ENCODE measurements at places on chromosomes 3 and 15. TPM values are rescaled to one million over a fixed set of nuclear protein-coding genes. Genes with fewer than 3 reads are reported as not detected.

TMEM45A gene
- 0.10 TPM for total RNA-seq

GAP43 gene
- total RNA-seq: not detected

DLL4 gene
- 0.05 TPM for total RNA-seq

CLDN18 gene
- not detected for total RNA-seq

SPRED1 gene
- total RNA-seq: 1.3 TPM

GALNT15 gene
- total RNA-seq: not detected

P2RY12 gene
- 0.64 TPM for total RNA-seq

DNA sequence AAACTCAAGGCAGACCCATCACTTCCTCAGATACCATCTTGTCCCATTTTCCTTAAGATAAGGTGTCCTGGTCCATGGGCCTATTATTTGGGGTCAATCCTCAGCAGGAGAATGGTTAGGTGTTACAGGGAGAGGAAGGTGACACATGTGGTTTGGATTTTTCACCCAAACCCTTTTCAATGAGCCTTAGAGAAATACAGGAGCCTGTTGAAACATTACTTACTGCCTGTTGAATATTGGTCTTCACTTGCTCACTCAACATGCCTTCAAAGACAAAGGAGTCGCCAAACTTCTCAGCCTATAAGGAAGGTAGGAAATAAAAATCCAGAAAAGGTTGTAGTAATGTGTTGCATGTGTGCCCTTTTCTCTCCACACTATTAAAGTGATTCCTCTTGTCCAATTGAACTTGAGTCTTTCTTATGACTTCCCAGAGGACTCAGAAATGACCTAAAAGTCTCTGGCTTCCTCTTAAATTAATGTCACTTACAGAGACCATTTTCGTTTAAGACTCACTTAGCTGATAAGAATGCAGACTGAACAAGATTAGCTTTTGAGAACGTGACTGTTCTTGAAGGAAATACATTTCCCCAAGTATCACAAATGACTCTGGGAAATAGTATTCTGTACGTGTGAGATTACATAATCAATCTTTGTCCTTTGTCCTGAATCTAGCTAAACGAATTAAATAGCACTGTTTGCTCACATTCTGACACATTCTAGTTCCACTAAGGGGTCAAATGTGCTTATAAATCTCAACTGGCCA is 17.8 kb downstream of the SUMF1 start:
- no peak for DNase-seq
- no peak overlapping the region for H3K27ac ChIP-seq
- no peak overlapping the region for H3K4me3 ChIP-seq
- H3K4me1 ChIP-seq: peaks cover 2% of the 10 kb centered on the region
- H3K27me3 ChIP-seq: no peaks in the 10 kb centered on the region

DNA sequence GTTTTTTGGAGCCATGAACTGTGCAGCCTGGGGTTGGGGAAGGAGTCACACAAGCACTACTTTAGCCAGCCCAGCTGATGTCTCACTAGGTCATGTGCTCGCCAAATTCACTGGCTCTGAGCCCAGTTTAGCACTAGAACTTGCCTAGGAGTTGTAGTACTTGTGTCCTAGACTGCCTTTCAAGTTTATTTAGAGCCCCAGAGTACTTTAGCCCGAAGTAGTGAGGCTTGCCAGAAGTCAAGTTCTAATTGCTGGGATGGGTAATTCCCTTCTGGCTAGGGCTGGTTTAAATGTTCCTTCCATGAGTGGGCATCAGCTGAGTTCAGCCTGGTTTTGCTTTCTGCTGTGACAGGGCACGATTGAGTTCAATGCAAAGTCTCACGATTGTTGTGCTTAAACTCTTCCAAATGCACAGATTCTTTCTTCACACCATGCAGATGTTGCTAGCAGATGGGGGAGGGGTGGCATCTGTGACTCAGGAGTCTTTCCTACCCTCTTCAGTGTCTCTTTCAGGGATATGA is 228.2 kb upstream of the ZPLD1 start:
- peaks cover 4% of the 10 kb centered on the region for H3K4me1 ChIP-seq
- H3K36me3 ChIP-seq: no peaks in the 10 kb centered on the region
- H3K27me3 ChIP-seq: no peaks in the 10 kb centered on the region
- H3K27ac ChIP-seq: no peak overlapping the region

DNA sequence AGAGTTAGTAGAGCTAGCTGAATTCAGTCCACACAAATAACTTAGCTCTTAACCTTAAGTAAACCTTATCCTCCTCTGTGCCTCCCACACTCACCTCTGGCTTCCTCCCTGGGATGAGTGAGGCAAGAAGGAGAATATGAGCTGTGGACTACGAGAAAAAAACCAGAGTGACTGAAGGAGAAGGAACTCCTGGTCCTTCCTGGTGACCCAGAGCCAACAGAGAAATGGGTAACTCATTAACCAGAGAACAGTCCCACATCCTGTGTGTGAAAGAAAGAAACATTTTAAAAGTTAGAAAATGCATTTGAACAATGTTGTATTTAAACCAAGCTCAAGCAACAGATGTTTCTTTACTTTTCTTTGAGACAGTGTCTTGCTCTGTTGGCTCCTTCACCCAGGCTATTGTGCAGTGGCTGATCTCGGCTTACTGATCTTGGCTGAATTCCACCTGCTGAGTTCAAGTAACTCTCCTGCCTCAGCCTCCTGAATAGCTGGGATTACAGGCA is 27.5 kb upstream of the FAM81A start:
- H3K27me3 ChIP-seq: no peaks in the 10 kb centered on the region
- peak overlapping the region; percentile 98 for H3K27ac ChIP-seq
- H3K4me1 ChIP-seq: peaks cover 84% of the 10 kb centered on the region
- no peak for DNase-seq

GRCh38 chr3:43707998-43708397 is 17.3 kb downstream of the ABHD5 start:
- H3K4me1 ChIP-seq: peaks cover 9% of the 10 kb centered on the region
- H3K27me3 ChIP-seq: no peaks in the 10 kb centered on the region
- H3K4me3 ChIP-seq: no peak overlapping the region
- no peak for DNase-seq

DNA sequence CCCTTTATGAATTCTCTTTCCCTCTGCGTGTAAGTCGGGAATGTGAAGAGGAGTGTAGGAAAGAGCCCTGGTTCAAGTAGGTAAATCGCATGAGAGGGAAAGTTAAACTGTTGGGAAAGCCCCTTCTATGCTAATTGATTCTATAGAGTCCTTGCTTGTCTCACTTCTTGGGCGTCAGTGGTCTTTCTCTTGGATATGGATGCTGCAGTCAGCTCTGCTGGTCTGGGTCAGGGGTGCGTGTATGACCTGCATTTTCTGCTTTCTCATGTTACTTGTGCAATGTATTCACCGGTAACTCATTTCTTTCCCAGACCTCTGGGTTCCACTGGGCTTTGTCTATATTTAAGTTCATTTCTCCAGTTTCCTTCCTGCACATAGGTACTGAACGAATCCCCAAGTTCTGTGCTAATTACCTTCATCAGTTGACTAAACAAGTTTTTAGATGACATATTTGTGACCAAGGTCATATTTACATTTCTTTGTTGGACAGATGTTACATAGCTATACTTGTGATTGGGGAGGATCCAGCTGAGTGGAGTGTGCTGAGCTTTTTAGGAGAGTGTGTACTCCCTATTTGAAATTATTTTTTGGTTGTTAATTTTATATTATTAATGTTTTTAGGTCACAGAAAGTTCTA is 1.4 kb downstream of the SETD5 start:
- peaks cover 66% of the 10 kb centered on the region for H3K4me1 ChIP-seq
- no peak for DNase-seq
- H3K36me3 ChIP-seq: peaks cover 43% of the 10 kb centered on the region
- peak overlapping the region; percentile 97 for H3K27ac ChIP-seq

- H3K27me3 ChIP-seq: peaks cover 8% of the 10 kb centered on the region
- no peak overlapping the region for H3K4me3 ChIP-seq
- no peaks in the 10 kb centered on the region for H3K36me3 ChIP-seq
Observed at GRCh38 chr3:186646841-186647240, 6.6 kb downstream of the FETUB start.

DNA sequence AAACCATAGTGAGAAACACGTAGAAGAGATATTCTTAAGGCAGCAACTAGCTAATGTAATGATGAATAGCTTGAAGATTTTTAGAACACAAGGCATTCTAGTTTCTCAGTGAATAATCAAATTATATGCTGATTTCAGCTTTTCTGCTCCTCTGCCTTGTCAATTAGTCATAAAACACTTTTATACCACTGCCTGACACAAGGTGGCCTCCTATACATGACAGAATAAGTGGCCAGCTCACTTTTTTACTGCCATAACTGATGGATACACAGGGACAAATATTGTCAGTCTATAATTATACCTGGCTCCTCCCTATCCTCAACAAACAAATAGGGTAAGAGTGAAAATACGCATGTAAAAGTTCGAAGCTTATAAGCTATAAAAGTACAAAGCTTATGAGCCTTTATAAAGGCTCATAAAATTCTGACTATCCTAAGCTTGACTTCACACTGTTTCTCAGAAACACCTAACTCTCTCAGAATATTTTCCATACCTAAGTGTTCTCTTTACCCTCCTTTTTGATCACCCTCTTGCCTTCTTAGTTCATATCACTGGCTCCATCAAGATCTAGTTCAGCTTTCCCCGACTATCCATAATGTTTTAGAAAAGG is 81.6 kb downstream of the HERC1 start:
- H3K4me3 ChIP-seq: no peak overlapping the region
- no peaks in the 10 kb centered on the region for H3K27me3 ChIP-seq
- H3K36me3 ChIP-seq: peaks cover 69% of the 10 kb centered on the region
- no peak for DNase-seq
- H3K27ac ChIP-seq: peak overlapping the region; percentile 59

- H3K27me3 ChIP-seq: no peaks in the 10 kb centered on the region
- H3K36me3 ChIP-seq: no peaks in the 10 kb centered on the region
- peaks cover 3% of the 10 kb centered on the region for H3K4me1 ChIP-seq
- H3K4me3 ChIP-seq: no peak overlapping the region
- no peak for DNase-seq
Observed at GRCh38 chr3:128967748-128968355, 26.0 kb downstream of the CFAP92 start.

DNA sequence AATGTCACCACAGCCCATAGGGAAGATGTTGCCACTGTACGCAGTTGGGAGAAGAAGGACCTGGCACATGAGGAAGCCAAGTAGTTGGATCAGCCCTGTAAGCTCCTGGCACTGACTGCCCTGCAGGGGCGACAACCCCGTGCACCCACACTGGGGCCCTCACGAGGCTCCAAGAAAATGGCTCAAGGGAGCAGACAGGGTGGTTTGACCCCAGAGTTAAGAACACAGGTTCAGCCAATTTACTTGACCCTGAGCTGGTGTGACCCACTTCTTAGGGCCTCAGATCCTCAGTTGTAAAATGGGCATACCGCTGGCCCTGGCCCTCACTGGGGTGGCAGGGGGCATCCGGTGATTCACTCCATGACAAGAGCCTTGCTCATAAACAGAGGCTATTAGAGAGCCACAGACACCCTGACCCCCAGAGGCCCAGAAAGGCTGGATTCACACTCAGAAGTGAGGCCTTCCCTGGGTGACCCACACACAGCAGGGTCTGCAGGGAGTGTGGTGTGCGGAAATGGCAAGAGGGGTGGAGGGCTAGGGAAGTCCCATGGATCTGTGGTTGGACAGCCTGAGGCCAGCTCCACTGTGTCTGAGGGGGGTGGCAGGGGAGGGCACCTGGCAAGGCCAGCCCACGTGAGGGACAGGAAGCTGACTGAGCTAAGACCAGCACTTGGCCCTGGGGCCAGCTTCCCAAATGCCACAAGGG is 1.7 kb upstream of the HHATL start:
- H3K4me3 ChIP-seq: no peak overlapping the region
- no peak overlapping the region for H3K27ac ChIP-seq
- H3K36me3 ChIP-seq: no peaks in the 10 kb centered on the region
- no peak for DNase-seq
- no peaks in the 10 kb centered on the region for H3K4me1 ChIP-seq

DNA sequence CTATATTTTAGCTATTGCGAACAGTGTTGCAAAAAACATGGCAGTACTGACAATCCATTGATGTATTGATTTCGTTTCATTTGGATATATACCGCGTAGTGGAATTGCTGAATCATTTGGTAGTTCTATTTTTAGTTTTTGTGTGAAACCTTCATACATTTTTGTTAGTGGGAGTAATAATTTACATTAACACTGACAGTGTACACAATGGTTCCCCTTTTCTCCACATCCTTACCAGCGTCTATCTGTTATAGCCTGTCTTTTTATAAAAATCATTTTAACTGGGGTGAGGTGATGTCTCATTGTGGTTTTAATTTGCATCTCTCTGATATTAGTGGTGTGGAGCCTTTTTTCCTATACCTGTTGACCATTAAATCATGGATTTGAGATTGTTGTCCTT is 392.4 kb upstream of the ALCAM start:
- H3K4me1 ChIP-seq: no peaks in the 10 kb centered on the region
- peaks cover 2% of the 10 kb centered on the region for H3K27me3 ChIP-seq
- no peaks in the 10 kb centered on the region for H3K36me3 ChIP-seq
- no peak for DNase-seq

DNA sequence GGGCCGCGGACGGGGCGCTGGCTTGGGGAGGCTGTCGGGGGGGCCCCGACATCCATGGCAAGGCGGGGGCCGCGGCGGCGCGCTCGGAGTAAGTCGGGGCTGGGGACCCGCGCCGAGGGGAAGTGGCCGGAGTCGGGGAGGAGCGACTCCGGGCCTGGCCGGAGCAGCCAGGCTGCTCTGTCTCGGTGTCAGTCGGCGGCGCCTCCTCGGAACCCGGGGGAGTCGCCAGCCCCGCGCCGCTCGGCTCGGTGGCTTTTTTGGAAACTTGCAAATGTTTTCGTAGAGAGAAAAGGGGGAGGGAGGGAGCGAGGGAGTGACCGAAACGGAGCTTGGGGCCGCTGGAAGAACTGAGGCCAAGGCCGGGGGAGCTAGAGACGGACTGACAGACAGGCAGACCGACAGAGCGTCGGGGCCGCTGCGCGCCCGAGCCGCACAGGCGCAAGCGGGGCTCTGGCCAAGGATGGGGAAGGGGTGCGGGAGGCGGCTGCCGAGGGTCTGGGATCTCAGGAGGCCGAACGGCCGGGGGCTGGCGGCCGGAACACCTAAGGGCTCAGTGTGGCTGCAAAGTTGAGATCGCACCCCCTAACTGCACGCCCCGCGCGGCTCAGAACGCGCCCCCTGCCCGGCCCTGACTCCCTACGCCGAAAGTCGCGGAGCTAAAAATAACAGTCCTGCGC is 5.0 kb downstream of the PTH1R start:
- H3K4me1 ChIP-seq: peaks cover 12% of the 10 kb centered on the region
- DNase-seq: no peak
- H3K27me3 ChIP-seq: peaks cover 41% of the 10 kb centered on the region
- no peaks in the 10 kb centered on the region for H3K36me3 ChIP-seq
- H3K4me3 ChIP-seq: peak overlapping the region; percentile 77

DNA sequence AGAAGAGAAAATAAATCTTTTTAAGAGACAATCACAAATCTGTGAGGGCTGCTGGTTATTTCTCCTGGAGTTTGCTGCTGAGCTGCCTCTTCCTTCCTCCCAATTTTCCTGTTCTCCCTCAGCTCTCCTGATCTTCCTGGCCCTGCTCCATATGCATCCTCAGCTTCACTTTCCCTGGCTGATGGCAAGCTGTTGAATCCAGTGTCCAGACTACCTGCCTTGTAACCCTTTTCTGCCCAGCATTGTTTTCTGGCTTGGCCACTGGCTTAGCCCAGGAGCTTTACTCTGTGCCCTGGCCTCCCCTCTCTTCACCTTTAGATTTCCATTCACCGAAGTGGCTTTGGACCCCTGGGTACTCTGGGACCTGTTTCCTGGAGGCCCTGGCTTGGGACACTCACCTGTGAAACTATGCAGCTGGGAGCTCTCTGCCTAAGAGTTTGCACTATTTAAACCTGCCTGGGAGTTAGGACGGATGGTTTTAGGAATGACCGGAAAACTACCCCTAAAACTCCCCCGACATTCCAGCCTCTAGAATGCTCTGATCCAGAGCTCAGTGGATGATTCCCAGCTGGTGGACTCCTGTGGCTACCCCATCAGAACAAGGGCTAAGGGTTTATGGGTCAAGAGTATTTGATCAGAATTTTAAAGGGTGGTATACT is 90.0 kb downstream of the RBPMS2 start:
- peaks cover 89% of the 10 kb centered on the region for H3K36me3 ChIP-seq
- H3K27ac ChIP-seq: no peak overlapping the region
- no peaks in the 10 kb centered on the region for H3K4me1 ChIP-seq
- no peak overlapping the region for H3K4me3 ChIP-seq
- DNase-seq: no peak
- H3K27me3 ChIP-seq: no peaks in the 10 kb centered on the region
